ENCODE measurements at places on chromosomes 7 and 10.

GRCh38 chr7:31077484-31078362, 25.6 kb downstream of the ADCYAP1R1 start:
- DNase-seq, result no peak

DNA sequence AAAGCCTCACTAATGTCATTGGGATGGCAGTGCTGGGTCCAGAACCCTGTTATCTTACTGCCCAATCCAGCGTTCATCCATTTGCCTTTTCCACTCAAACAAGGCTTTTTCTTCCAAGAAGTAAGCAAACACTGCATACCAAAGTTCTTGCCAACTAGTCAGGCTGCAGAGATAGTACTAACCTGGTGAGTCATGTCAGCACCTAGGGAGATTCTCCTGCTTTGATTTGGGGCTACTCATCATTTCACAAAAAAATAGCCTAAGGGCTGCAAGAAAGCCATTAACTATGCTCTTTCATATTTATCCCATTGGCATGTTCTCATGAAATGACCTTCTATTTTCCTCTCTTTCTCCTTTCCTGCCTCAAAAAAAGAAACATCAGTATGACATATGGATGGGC, 142.6 kb downstream of the TWIST1 start:
- DNase-seq, result no peak

GRCh38 chr7:157837561-157837960, 500.8 kb downstream of the DNAJB6 start:
- no peak for DNase-seq

- peak; percentile 5 for DNase-seq
Measured at GRCh38 chr7:77752016-77752415, 46.2 kb downstream of the TMEM60 start.

GRCh38 chr7:85471740-85472139, 284.9 kb upstream of the SEMA3D start:
- DNase-seq, result no peak

DNA sequence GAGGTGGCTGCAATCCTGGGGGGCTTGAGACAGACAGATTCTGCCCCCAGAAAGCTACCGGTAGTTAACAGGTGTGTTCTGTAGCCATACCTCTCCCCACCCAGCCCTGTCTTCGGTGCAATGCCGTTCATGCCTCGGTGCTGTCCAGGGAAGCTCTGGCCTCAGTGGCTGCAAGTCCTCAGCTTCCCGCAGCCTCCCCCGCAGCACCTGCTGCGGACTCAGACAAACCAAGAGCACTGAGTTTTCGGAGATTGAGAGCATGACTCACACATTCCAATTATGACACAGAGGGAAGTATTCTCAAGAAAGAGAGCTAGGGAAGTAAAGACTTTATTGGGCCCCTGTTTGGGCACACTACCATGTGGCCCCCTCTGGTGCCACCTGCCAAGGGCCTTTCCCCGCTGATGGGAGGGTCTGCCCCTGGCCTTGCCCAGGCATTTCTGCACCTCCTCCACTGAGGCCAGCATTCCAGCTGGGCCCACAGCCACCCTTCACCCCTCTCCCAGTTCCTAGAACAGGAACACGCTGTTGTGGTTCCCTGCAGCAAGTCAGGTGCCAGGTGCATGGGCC, 30.2 kb upstream of the EZH2 start:
- DNase-seq, result no peak

DNA sequence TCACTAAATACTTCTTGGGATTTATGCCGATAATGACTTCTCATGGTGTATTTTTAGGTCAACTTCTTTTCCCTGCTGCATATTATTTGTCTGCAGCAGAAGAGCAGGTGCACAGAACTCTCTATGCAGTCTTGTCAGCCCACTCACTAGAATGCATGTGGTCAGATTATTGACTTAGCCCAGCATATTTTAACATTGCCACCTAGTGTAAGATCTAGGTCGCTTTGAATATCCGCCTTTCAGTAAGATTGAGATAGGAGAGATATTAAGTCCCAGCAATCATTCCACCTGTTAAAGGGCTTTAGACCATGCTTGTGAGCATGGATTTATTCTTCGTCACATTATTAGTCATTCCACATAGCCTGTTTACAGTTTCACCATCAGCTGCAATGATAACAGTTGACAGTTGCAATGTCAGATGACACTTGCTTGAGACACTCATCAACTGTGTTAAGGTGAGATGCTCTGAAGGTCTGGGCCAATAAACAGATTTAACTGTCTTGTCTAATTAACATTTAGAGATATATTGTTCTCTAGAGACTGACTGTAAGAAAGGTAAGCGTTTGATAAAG, 491.7 kb downstream of the ARL4A start:
- no peak for DNase-seq

DNA sequence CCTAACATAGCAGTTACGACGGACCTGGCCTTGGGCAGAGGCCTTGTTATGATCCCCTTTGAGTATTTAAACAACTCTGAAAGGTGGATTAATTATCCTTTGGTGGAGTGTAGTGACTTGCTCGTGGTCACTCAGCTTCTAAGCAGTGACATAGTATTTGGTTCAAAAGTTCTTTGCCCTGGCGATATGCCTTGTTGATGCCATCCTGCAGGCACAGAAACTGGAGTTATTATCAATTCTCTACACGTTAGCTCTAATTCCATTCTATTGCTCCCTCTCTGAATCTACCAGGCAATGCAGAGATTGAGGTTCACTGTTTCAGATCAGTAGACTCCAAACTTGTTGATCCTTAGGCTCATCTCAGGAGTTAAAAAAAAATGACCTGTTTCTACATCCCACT, 32.5 kb upstream of the ELMO1 start:
- DNase-seq, result no peak

GRCh38 chr10:58175990-58176900, 91.4 kb downstream of the IPMK start:
- no peak for DNase-seq

DNA sequence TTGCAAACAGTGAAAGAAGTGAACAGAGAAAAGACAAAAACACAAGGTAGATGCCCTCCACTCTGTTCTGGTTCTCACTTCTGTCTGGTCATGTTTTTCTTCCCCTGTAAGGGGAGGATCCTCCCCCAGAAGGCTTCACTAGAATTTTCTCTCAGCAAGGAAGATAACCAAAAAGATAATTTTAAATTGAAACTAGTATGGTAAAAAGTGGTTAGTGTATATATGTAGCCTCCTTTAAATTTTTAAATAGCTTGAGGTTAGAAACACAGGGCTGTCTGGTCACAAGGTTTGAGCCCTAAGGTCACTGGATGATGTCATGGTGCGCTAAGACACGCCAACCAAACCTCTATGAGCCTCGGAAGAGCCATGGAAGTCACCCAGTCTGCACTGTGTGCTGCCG, 5.6 kb upstream of the PKD1L1 start:
- DNase-seq, result no peak

GRCh38 chr10:28798428-28798955, 121.2 kb downstream of the BAMBI start:
- DNase-seq, result no peak

- no peak for DNase-seq
Measured at GRCh38 chr10:116798859-116799258, 50.4 kb upstream of the ENO4 start.

GRCh38 chr7:142372727-142373126, 114.9 kb upstream of the PRSS58 start:
- no peak for DNase-seq

GRCh38 chr7:114073701-114074100, 154.9 kb upstream of the PPP1R3A start:
- no peak for DNase-seq

GRCh38 chr7:105831302-105831620, 45.1 kb downstream of the ATXN7L1 start:
- DNase-seq, result no peak

GRCh38 chr7:96090756-96091155, 231.1 kb downstream of the SLC25A13 start:
- DNase-seq, result no peak

DNA sequence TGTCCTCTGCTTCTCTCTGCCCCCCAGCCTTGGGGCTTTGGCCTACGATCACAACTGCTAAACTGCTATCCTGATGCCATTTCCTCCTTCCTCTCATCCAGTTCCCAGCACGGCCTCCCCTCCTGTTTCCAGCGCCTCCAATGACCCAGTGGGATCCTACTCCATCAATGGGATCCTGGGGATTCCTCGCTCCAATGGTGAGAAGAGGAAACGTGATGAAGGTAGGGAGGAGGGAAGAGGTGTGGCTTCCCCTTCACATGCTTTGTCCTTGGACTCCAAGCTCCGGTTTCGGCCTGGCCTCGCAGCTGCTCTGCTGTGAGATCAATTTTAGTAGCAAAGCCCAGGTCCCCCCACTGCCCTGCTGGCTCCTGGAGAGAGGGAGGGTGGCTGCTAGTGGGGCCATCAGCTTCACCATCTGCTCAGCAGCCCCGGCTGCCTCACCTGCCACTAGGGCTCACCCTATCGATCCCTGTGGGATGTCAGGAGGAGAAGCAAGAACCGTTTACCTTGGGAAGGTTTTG, 35.8 kb downstream of the PAX2 start:
- DNase-seq, result no peak

- DNase-seq, result no peak
Measured at GRCh38 chr10:104032144-104032775, 53.4 kb downstream of the COL17A1 start.

GRCh38 chr7:856444-857095, 19.8 kb upstream of the GET4 start:
- no peak for DNase-seq

All from CD4-positive, alpha-beta T cell treated with Interleukin-12 subunit alpha and Interleukin-12 subunit beta, for 1 hour (primary cell).